NCI-H460 (cell line): ENCODE measurements at places on chromosomes 5 and 9. TPM values are rescaled to one million over a fixed set of nuclear protein-coding genes. Genes with fewer than 3 reads are reported as not detected.

GRCh38 chr9:124721109-124721906, 49.8 kb downstream of the NR6A1 start:
- no peak for DNase-seq

The BARHL1 gene
- total RNA-seq = not detected in 2 replicates

DNA sequence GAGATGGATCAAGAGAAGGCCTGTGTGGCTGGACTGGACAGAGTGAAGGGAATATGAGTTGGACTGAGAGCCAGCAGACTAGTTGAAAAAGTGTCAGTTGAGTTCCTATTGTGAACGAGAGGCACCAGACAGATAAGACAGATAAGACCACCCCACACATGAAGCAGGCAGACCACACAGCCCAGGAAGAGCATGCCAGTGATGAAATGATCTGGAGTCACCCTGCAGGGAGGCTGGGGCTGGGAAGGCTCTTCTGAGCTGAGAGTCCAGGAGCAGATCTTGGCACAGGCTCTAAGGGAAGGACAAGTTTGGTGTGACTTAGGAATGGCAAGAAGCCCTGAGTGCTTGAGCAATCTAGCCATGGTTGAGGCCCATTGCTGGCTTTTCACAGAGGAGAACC, 10.6 kb upstream of the SLC25A48 start:
- DNase-seq = no peak

- no peak for DNase-seq
Observed at GRCh38 chr5:50749181-50749580, 82.7 kb downstream of the PARP8 start.

DNA sequence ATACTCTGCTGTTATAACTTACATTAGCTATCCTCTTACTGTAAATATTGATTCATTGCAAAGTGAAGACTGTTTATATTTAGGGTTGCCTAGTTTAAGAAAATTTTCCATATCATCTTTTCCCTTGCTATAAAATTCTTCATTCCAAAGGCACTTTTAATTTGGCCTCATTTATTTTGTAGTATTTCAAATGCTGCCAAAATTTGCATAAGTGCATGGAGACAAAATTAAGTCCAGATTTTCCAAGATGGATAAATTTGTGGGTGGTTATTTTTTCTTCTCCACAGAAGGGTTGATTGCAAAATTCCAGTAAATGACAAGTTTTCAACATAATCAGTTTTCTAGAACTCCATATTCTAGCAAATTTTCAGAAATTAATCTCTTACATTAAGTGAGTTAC, 141.5 kb upstream of the MTAP start:
- DNase-seq = no peak

The MLANA gene
- total RNA-seq = not detected in 2 replicates

- DNase-seq = no peak
Observed at GRCh38 chr5:143354025-143354424, 49.5 kb downstream of the NR3C1 start.

GRCh38 chr9:136339173-136339957, 12.0 kb downstream of the GPSM1 start:
- peak; percentile 52 for DNase-seq

DNA sequence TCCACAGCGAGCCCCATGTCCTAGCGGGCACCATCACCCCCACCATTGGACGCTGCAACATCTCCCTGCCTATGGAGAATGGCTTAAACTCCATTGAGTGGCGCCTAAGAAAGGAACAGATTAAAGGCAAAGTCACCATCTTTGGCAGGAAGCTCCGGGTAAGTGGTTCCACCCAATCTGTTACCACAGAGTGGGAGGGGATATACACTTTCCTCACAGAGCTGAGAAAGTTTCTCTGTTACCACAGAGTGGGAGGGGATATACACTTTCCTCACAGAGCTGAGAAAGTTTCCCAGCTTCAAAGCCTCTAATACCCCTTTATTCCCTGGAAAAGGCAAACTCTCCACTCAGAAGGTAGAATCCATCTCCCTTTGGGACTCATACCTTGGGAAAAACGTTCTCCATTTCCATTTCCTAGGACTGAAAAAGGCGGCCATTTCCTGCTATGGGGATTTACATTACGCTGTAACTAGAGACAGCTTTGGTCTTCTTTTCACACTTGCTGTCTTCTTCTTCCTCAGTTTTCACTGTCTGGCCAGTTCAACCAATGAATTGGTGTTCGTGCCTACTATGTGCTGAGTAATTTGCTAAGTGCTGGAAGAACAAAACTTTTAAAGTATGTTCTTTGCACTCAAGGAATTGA, 63.4 kb upstream of the WWC1 start:
- DNase-seq = no peak
